Esophagus squamous epithelium (tissue), 5 donors: ENCODE measurements at places on chromosomes 12 and 14.

- no peak for DNase-seq
Observed at GRCh38 chr12:57533108-57533507, 10.5 kb downstream of the MBD6 start.

DNA sequence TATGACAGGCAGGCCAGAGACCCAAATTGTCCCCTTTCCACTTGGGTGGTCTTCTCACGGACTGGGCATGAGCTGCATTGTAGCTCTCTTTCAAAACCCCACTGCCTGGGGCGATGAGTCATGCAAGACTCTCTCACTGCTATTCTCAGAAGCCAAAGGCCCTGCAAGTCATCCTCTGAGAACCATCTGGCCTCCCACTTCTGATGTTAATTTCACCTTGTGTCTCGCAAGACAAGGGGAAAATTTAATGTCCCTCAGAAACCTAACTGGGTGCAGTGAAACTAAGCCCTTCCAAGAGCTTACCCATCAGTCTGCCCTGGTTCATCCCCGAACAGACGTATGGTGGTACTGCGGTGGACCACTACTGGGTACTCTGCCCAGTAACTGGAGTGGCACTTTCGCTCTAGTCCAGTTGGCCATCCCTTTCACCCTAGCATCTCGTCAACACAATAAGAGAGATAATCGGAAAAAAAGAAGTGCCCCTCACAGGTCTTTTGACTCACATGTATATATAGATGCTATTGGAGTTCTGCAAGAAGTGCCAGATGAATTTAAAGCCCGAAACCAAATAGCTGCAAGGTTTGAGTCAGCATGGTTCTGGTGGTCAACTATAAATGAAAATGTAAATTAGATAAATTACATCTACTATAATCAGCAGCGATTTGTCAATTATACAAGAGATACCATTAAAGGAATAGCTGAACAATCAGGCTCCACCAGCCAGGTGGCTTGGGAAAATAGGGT, 31.3 kb upstream of the LALBA start:
- DNase-seq: no peak

- no peak for DNase-seq
Observed at GRCh38 chr14:96050482-96050881, 11.3 kb downstream of the C14orf132 start.

DNA sequence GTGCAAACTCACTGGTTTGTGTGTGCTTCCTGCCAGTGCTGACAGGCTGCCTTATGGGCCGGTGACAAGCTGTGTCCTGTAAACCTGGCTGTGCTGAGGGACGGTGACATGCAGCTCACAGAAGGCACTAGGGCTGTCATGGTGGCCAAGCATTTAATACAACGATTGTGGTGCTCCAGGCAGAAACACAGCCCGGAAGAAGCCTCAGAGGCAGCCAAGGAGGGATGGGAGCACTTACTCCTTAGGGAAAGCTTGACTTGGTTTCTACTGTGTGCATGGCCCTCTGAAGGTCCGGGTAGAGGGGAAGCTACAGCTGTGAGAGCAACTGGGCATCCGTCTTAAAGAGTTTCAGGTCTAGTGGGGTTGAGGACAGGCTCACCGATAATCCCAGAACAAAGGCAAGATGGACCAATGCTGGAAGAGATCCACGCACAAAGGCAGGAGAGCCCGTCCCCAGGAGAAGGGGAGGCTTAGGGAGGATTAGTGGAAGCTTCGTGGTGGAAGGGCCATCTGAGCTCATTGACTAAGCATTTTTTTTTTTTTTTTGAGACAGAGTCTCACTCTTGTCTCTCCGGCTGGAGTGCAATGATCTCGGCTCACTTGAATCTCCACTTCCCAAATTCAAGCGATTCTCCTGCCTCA, 10.7 kb upstream of the MCRS1 start:
- no peak for DNase-seq

DNA sequence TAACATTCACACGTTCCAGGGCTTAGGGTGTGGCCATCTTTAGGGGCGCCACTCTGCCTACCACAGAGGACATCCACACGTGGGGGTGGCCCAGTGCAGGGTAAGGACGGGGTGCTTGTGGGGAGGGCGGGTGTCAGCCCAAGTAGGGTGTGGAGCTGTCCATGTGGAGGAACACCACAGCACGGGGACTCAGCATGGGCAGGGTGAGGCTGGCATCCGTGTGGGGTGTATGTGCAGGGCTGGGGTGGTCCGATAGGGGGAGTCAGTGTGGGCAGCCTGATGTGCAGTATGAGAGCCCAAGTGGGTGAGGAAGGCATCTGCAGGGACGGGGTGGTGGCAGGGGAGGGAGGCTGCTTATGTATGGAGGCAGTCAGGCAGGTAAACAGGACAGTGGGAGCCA, 17.7 kb downstream of the PSMC1 start:
- no peak for DNase-seq

GRCh38 chr12:102596031-102596430, 115.7 kb upstream of the IGF1 start:
- no peak for DNase-seq

DNA sequence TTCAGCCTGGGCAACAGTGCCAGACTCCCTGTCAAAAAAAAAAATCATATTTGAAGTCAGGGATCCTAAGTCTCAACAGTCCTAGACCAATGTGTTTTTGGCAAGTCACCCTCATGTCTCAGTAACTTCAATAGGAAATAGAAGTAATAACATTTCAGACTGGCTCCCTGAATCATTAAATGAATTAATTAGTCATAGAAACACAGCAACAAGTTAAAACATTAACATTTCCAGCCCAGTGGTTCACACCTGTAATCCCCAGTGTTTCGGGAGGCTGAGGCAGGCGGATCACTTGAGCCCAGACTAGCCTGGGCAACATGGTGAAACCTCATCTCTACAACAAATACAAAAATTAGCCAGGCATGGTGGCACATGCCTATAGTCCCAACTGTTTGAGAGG, 125.2 kb downstream of the GTF2A1 start:
- DNase-seq: no peak

- DNase-seq: no peak
Observed at GRCh38 chr14:92549105-92549858, 35.7 kb downstream of the RIN3 start.

DNA sequence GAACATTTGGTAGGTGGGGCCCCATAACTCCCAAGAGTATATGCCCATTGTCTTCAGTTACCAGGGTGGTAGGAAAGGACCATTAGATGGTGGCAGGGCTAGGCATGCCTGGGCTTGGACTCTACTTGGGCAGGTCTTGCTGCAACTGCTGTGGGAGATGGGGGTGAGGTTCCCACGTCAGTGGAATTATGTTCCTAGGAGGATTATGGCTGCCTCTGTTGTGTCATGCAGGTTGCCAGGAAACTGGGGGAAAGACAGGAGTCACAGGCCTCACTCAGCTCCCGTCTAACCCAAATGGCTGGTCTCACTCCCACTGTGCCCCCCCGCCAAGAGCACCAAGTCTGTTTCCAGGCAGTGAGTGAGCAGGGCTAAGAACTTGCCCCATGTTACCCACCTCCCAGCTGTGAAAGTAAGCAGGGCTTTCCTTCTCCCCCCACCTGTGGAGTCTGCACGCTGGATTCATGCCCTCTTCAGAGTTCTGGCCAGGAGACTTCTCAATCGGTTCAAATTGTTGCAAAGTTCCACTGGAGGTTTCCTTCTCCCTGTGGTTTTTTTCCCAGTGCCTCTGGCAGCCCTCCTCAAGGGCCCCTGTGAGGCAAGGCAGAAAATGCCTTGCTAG, 337.5 kb downstream of the CCDC91 start:
- no peak for DNase-seq

DNA sequence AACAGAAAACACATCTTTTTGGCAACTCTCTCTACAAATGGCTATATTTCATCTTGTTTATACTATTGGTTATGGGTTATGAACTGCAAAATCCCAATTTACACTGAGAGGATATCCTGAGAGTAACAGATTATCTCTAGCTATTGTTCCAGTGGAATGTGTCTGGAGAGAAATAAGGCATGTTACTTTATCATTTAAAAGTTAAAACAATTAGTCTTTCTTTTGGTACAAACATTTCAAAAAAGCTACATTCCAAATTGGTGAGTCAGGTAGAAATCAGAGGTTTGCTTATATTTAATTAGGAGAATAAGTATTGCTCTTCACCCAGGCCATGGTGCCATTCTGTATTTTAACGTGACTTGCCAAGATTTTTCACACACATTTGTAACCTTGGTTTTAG, 411.6 kb downstream of the CCER1 start:
- DNase-seq: no peak

- no peak for DNase-seq
Observed at GRCh38 chr12:81079280-81080076, 1.6 kb downstream of the ACSS3 start.

DNA sequence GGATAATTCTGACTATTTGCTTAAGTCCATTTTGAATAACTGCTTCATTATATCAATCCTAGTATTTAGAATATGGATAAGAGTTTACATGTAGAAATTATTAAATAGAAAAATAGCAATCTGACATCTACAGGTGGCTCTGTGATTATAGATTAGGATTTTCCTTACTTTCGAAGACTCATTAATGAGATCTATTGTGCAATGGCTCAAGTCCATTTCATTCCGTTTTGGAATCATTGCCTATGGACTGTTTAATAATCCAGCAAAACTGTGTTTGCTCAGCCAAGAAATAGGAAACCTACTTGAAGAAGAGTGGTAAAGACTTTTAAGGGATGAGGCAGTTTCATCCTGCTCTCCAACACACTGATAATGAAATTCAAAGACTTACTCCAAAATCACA, 67.8 kb upstream of the SSTR1 start:
- DNase-seq: no peak

- DNase-seq: no peak
Observed at GRCh38 chr12:31804185-31804504, 75.3 kb upstream of the AMN1 start.

GRCh38 chr12:111405149-111405858, 419 bp upstream of the SH2B3 start:
- DNase-seq: peak; percentile 67

DNA sequence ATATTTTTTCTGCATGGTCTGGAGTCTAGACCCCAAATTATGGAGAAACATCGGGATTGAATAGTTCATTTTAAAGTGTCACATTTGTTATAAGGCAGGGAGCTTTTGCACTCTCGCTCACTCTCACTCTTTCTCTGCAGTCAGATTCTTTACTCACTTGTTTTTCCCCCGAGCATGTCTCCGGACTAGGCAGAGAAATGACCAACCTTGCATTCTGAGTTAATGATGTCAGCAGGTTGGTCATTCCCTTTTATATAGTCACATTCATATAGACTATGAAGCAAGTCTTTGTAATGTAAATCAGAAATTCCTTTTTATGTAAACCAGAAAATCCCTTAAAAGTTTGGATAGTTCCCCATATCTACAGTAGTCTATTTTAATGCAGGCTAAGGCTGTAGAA, 4.1 kb downstream of the C12orf75 start:
- no peak for DNase-seq

- DNase-seq: no peak
Observed at GRCh38 chr12:49232940-49233841, 31.7 kb upstream of the TUBA1C start.

GRCh38 chr14:61636291-61636690, 59.0 kb upstream of the HIF1A start:
- no peak for DNase-seq

DNA sequence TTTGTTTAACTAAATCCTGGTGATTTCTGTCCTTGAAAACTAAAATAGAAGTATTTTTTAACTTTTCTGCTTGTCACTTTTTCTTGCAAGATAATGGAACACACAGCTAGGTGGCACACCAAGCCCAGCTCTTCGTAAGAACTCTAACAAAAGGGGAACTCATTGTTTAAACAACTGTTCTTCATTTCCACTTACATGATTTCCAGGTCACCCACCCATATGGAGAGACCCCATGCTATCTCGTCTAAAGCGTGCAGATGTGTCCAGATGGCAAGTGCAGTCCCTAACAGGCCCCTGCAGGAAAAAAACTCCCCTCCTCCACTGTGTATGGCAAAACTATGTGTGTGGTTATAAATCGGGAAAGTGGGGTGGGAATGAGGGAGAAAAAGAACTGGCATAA, 43.3 kb upstream of the NT5DC3 start:
- no peak for DNase-seq

DNA sequence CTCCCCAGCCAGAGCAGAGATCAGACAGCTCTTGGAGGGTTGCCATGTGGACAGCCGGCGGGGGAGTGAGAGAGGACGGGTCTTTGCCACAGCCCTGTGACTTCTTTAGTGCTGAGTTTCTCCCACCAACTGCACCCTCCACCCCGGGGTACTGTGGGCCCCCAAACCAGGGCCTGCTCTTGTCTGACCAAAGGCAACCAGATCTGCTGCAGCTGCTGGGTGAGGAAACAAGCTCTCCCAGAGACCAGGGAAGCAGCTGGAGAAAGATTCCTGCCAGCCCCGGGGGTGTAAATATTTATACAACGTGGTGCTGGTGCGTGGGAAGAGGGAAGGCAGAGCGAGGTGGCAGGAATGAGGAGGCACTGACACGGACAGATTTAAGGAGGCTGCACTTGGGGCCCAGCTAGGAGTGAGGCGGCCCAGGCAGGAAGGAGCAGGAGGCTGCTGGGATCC, 14.3 kb upstream of the ZFP36L1 start:
- DNase-seq: no peak

GRCh38 chr12:34396861-34397590, 374.7 kb downstream of the ALG10 start:
- DNase-seq: no peak

DNA sequence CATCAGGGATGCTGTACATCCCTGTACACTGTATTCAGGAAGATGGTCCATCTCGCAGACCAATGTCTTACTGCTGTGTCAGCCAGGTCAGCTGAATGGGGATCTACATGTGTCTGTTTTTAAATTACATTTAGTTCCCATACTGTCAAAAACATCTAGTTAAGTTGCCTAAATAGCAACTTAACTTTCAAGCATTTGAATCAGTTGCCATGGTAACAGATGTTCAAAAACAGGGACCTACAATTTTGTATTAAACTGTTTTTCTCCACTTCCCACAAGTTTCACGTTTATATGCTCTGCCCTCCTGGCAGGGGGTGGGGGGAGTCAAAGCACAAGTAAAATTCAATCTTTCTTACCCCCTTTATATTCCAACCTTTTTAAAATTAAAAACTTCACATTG, 38.3 kb downstream of the C12orf42 start:
- no peak for DNase-seq

GRCh38 chr14:71473843-71474242, 458.4 kb upstream of the RGS6 start:
- DNase-seq: no peak
